ENCODE measurements at places on chromosomes 7 and 10.

- no peak for DNase-seq
These were observed 69.9 kb upstream of the COMTD1 start for GRCh38 chr10:75305675-75306074.

DNA sequence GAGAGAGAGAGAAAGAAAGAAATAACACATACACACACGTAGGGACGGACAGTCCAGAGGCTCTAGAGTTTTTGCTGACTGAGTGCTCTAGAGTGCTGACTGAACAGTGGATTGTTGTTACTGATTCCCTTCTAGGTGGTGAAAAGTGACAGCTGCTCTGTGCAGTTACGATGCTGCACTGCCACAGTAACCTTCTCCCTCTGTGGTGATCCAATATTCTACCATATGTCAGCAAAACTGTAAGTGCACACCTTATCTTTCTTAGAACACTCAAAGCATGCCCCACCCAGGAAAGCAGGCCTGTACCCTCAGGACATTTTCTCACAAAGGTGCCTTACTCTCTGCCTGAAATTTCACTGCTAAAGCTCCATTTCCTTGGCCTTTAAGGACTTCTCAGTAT, 1023.5 kb downstream of the TYW1 start:
- DNase-seq = no peak

- no peak for DNase-seq
These were observed 54.0 kb upstream of the PRPS1L1 start for GRCh38 chr7:18081617-18082016.

- no peak for DNase-seq
These were observed 84.0 kb downstream of the NRBF2 start for GRCh38 chr10:63217120-63217605.

- no peak for DNase-seq
These were observed 29.0 kb upstream of the MPP7 start for GRCh38 chr10:28331841-28332240.

DNA sequence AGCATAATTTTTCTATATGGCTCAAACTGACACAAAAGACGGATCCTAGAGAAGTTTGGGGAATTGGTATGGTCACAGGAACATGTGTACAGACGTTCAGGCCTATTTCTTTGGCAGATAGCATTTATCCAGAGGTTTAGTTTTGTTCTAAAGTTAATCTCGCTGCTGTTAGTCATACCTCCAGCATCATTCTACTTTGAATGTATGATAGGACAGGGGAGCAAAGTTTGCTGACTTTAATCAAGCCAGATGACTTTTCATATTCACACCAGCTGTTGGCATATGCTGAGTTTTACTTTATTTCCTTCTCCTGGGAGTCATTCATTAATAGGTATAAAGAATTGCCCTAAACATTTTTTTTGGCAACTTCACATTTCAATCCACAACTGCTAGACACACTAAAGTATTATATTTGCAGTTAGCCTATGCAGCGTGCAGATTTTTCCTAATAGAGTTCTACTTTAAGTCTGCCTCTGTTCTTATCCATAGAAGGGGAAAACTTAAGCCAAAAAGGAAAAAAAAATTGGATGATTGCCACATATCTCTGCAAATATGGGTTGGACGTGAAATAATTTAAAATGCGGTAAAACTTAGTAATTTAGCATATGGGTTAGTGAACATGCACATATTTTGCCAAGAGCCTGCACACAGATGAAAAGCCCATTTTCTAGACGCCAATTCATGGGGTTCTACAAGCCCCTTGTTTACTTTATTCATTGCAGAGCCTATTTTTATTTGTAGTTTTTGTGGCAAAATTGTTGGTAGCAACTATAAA, 213.1 kb downstream of the C7orf25 start:
- no peak for DNase-seq

- DNase-seq = no peak
These were observed 9.1 kb downstream of the MDFIC start for GRCh38 chr7:114930829-114931655.

DNA sequence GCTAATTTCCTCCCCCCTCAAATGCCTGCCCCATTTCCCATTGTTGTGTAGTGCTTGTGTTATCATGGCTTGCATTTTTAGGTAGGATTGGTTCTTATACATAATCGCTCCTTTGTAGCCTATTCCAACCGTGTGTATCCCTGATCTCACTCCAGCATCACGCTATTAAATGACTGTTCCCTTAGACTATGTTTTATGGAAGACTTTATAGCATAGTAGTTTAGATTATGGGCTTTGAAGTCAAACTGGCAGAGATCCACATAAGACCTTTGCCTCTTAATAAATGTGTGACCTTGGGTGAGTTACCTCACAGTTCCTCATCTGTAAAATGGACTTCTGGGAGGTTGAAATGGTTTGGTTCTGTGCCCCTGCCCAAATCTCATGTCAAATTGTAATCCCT, 5.4 kb upstream of the RABGEF1 start:
- DNase-seq = no peak

DNA sequence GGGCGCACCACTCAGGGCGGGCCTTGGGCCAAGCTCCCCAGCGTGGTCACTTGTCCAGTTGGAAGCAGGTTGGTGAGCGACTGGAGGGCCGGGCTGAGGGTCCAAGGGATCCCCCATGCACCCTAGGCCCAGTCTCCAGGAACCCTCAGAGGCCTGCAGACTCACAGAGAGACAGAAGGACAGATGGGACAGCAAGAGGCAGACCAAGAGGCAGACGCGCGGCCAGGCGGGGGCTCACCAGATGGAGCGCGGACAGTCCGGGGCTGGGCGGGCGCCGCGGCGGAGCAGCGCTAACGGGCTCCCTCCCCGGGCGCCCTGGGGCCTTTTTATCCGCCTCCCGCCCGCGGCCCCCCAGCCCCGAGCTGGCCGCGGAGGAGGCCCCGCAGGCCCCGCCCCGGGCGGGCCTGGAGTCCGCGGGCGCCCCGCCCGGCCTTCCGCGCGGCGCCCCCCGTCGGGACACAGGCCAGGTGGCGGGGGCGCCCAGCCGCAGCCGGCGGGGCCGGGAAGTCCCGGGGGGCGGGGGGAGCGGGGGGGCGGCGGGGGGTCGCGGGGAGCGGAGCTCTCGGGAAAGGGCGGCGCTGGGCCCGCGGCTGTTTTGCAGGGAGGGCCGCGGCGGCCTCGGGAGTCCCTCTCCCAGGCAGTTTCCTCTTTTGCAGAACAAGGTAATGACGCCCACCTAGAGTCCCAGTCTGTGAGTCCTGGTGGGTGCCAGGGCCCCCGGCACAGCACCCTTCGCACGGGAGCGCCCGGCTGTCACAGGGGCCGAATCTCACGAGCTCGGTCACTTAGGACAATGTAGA, at the start of gene LOXL4:
Gene LOXL4, minus strand, starts transcription at position 301 of the 800 bp plus-strand sequence. CDS start 5,175 bp downstream, outside the sequence.
- no peak for DNase-seq

DNA sequence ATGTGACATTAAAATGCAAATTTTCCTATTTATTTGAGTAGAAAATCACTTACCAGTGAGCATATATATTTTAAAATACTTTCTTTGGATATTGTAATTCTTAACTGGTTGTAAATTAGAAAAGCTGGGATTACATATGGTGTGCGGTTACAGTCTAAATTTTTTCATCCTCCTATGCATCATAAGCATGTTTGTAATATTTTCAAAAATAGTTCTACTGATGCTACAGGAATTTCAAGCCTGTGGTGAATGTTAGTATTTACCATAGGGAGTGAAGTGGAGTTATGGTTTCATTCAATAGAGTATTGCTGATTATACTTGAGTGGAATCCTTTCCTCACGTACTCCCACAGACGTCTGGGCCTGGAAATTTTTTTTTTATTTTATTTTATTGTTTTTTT, 34.6 kb upstream of the ST7 start:
- no peak for DNase-seq

DNA sequence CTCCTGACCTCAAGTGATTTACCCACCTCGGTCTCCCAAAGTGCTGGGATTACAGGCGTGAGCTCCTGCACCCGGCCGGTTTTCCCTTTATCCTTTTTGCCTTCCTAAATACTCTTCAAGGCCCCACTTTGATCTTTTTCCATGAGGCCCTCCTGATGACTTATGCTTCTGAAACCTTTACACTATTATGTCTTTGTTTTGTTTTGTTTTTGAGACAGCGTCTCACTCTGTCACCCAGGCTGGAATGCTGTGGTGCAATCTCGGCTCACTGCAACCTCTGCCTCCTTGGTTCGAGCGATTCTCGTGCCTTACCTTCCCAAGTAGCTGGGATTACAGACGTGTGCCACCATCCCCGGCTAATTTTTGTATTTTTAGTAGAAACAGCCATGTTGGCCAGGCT, 3.8 kb downstream of the STMP1 start:
- no peak for DNase-seq

DNA sequence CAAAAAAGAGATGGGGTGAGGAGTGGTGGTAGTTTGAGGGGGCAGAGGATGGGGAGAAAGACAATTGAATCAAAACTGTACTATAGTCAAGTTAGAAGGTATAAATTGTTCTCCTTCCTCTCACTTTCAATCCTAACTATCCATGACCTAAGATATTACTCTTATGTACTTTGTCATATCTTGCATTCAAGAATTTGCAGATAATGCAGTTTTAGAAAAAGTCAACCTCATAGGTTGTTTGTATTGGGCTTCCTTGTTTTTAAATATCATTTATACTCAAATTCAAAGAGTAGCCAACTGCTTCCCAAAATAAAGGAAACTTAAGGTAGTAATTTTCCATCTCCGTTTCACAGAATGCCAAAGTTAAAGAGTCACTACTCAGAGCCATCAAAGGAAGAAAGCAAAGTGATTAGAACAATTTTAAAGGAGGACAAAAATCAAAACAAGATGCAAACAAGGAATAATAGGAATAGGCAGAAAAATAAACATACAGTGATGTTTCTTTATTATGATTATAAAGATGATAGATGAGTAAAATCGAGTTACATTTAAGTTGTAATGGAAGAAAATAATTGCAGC, 32.7 kb downstream of the MET start:
- DNase-seq = no peak

Data from activated CD4-positive, CD25-positive, alpha-beta regulatory T cell (primary cell).